ENCODE measurements at places on chromosomes 1 and 21. TPM values are rescaled to one million over a fixed set of nuclear protein-coding genes. Genes with fewer than 3 reads are reported as not detected.

- DNase-seq: no peak
Measured at GRCh38 chr1:58338081-58338480, 208.4 kb downstream of the OMA1 start.

- peak; percentile 47 for DNase-seq
Measured at GRCh38 chr1:62687421-62687902, 724 bp downstream of the DOCK7 start.

- no peak for DNase-seq
Measured at GRCh38 chr1:234889643-234890042, 239.0 kb downstream of the TOMM20 start.

GRCh38 chr1:239268007-239268406, 118.4 kb upstream of the CHRM3 start:
- no peak for DNase-seq

- no peak for DNase-seq
Measured at GRCh38 chr1:235888119-235888643, 21.5 kb upstream of the LYST start.

PLA2G2C gene
- not detected for total RNA-seq

CD46 gene
- 45.6 TPM for total RNA-seq

PLEKHA6 gene
- 71.7 TPM for total RNA-seq

All from cardiac muscle cell (in vitro differentiated cells and primary cell).